ENCODE measurements at places on chromosomes 12 and 14. TPM values are rescaled to one million over a fixed set of nuclear protein-coding genes. Genes with fewer than 3 reads are reported as not detected.
A peak's percentile ranks its signal among the peaks of the same experiment; 100 is the strongest.

DNA sequence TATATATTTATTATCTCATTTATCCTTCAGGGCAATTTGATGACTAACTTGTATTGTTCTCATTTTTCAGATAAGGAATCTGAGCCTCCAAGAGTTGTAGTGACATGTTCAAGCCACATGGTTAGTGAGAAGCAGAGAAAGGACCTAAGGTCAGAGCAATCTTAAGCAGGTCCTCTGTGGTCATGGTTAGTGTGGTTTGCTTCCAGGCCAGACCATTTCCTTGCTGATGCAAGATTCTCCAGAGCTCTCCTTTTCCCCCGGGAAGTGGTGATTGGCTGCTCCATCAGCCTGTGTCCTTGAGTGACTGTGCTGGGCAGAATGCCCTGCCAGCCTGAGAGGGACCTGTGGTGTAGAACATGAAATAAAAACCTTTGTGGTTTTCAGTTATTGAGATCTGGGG, 141.3 kb downstream of the KTN1 start:
- no peak for DNase-seq
- H3K4me1 ChIP-seq: no peaks in the 10 kb centered on the region
- H3K27me3 ChIP-seq: no peaks in the 10 kb centered on the region
- no peak overlapping the region for H3K4me3 ChIP-seq
- H3K27ac ChIP-seq: no peak overlapping the region

GRCh38 chr12:3815094-3815766, 58.0 kb downstream of the PARP11 start:
- no peaks in the 10 kb centered on the region for H3K36me3 ChIP-seq
- DNase-seq: no peak
- no peak overlapping the region for H3K27ac ChIP-seq
- no peaks in the 10 kb centered on the region for H3K27me3 ChIP-seq
- no peak overlapping the region for H3K4me3 ChIP-seq
- H3K4me1 ChIP-seq: no peaks in the 10 kb centered on the region

Gene PLEKHD1
- total RNA-seq: not detected

Gene PRIM1
- 14.0 TPM for total RNA-seq

Gene PKP2
- total RNA-seq: 58.0 TPM

DNA sequence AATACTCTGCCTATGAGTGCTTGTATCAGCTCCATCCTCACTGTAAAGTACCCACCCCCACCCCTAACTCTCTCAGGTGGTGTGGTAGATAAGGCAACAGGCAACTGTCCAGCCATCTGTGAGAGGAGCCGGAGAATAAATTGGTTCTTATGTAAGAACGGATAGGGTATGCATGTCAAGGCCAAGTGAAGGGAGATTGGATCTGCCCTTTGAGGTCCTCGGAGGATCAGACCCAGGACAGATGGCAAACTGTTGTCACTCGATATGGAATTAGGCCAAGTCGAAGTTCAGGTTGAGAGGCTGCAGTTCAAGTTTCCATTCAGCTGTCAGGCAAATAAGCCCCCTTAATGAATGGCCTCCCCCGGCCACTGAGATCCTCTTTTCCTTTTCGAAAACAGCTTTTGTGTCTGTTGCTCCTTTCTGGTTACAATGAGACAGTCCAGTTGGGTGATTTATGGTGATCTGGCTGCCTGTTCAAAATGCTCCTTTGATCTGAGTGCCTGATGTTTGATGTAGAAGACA, 120.3 kb downstream of the VRK1 start:
- no peaks in the 10 kb centered on the region for H3K36me3 ChIP-seq
- no peaks in the 10 kb centered on the region for H3K4me1 ChIP-seq
- no peak overlapping the region for H3K4me3 ChIP-seq

GRCh38 chr14:23951590-23952201, 1.9 kb upstream of the DHRS4 start:
- H3K36me3 ChIP-seq: no peaks in the 10 kb centered on the region
- no peak overlapping the region for H3K4me3 ChIP-seq
- no peaks in the 10 kb centered on the region for H3K27me3 ChIP-seq
- no peak overlapping the region for H3K27ac ChIP-seq
- peaks cover 4% of the 10 kb centered on the region for H3K4me1 ChIP-seq

GRCh38 chr12:11862798-11863197, 207.9 kb upstream of the BCL2L14 start:
- peak overlapping the region; percentile 62 for H3K27ac ChIP-seq
- H3K4me1 ChIP-seq: peaks cover 5% of the 10 kb centered on the region
- no peak overlapping the region for H3K4me3 ChIP-seq

GRCh38 chr12:27576667-27577347, 52.8 kb downstream of the PPFIBP1 start:
- DNase-seq: no peak
- H3K36me3 ChIP-seq: no peaks in the 10 kb centered on the region

DNA sequence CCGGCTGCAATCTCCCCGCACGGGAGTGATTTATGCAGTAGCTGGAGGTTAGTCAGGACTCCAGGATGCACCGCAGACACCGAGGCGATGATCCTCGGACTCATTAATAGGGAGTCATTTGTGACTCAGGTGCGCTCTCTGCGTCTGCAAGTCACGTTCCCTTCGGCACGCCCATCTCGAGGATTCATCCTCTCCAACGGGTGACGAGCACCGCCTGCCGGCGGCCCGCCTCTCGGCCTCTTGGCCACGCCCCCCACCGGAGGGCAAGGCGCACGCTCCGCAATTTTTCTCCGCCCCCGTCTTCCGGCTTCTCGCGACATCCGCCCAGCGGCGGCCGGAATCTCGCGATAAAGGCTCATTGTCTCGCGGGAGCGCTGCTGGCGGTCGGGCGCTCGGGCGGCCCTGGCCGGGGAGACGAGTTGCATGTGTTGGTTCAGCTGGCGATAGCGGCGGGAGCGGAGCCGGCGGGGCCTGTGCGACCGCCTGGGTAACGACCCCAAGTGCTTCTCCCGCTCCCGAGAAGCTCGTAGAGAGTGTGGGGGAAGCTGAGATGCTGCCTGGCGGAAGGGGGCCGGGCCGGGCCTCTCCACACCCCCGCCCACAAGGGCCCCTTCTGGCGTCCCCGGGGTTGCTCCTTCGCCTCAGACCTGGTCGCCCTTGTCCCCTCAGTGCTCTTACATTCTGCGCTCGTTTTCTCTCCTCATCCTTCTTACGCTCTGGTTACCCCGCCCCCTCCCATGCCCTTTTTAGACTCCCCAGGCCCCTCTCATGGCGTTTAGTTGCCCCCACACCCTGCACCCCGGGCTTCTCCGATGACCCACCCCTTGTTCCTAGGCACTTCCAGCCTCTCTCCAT, at the start of gene DENR:
DENR (plus strand) TSS at position 361 of the 855 bp plus-strand sequence. CDS start 878 bp downstream, outside the sequence.
- DNase-seq: peak; percentile 99
- no peaks in the 10 kb centered on the region for H3K27me3 ChIP-seq
- H3K27ac ChIP-seq: peak within 1 kb of the TSS; percentile 86
- H3K36me3 ChIP-seq: no peaks in the 10 kb centered on the region
- peak within 1 kb of the TSS; percentile 45 for H3K4me3 ChIP-seq
- peaks cover 11% of the 10 kb centered on the region for H3K4me1 ChIP-seq

DNA sequence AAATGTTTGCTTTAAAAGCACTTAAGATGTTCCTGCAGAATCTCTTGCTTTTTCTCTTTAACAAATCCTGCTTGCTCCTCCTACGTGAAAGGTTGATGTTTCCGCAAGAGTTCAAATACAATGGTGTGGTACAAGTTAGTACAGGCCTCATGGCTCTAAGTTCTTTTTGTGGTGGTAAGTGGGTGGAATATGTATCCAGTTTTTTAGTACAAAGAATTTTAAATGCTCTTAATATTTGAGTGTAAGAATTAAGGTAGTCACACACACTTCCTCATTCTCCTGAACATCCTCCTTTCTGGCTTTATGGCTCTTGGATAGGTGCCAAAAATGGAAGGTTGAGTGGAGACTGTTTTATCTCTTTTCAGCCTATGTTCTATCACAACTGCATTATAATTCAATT, 1.8 kb downstream of the OTOGL start:
- DNase-seq: no peak
- H3K36me3 ChIP-seq: no peaks in the 10 kb centered on the region
- H3K4me1 ChIP-seq: no peaks in the 10 kb centered on the region
- no peak overlapping the region for H3K4me3 ChIP-seq
- H3K27ac ChIP-seq: no peak overlapping the region

GRCh38 chr14:32669391-32669790, 269.3 kb upstream of the NPAS3 start:
- no peak overlapping the region for H3K4me3 ChIP-seq
- no peak overlapping the region for H3K27ac ChIP-seq
- H3K27me3 ChIP-seq: no peaks in the 10 kb centered on the region
- no peaks in the 10 kb centered on the region for H3K4me1 ChIP-seq
- H3K36me3 ChIP-seq: no peaks in the 10 kb centered on the region

GRCh38 chr14:104598910-104599273, 5.7 kb downstream of the TMEM179 start:
- H3K4me3 ChIP-seq: no peak overlapping the region
- H3K4me1 ChIP-seq: peaks cover 4% of the 10 kb centered on the region
- H3K27ac ChIP-seq: no peak overlapping the region
- H3K36me3 ChIP-seq: no peaks in the 10 kb centered on the region
- DNase-seq: no peak
- peaks cover 3% of the 10 kb centered on the region for H3K27me3 ChIP-seq

Gene GPX2
- total RNA-seq: 59.8 TPM

DNA sequence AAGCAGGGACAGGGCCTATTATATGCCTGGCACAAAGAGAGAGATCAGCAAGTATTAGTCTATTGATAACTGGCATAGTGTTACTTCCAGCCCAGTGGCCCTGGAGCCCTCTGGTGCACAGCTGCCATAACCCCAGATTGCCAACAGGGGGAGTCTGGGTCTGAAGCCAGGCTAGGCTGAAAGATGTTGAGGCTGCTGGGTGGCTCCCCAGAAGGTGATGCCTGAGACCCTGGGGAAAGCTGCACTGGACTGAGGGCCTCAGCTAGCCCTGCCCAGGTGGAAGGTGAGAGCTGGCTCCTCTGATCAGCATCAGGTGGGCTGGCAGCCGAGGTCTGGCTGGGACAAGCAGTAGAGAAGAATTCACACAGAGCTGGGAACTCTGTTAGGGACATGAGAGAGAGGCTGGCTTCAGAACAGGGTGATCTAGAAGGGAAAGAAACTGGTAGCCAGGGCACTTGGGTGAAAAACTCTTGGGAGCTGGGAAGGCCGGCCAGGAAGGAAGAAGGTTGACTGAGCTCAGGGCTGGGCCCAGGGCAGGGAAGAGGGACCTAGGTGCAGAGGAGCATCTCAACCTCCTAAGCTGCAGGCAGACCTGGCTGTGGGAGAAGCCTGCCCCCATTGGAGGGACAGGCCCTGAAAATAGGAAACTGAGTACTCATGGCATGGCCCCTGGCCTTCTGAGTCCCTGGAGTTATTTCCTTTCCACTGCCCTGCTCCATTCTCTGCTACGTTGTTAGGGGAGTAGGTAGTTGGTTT, 3.9 kb downstream of the GZMH start:
- DNase-seq: no peak
- no peaks in the 10 kb centered on the region for H3K36me3 ChIP-seq
- H3K27me3 ChIP-seq: no peaks in the 10 kb centered on the region
- no peaks in the 10 kb centered on the region for H3K4me1 ChIP-seq
- H3K4me3 ChIP-seq: no peak overlapping the region

DNA sequence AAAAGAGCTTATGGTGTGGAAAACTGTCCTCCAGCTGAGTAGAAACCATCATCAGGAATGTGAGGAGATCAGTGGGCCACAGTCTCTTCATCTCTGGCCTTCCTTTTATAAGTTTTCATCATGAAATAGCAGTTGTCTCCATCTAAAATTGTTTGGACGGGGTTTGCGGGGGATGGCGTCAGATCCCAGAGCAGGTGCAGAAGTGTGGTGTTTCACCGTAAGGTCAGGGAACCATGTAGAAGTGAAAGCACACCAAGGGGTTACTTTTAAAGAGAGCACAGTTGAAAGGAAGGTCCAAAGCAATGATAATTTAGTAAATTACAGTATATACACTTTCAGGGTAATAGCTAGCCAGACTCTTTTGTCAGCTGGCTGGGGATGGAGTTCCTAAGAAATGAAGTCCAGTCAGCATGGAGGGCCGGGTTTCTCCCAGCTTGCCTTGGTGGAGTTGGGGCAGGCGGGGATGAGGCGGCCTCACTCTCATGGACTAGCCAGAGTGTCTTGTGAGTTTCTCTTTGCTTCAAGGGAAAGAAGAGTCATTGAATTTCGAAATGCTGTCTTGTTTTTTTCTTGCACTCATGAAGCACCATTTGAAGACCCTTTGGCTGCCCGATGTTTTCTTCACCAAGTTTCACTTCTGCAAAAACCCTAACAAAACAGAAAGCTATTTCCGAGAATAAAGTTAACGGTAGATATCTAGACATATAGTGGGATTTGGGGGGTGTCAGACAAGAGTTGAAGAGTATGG, 100.6 kb downstream of the ETV6 start:
- H3K4me1 ChIP-seq: no peaks in the 10 kb centered on the region
- no peak overlapping the region for H3K27ac ChIP-seq
- no peaks in the 10 kb centered on the region for H3K27me3 ChIP-seq

GRCh38 chr14:96104469-96105057, 65.4 kb downstream of the C14orf132 start:
- peaks cover 20% of the 10 kb centered on the region for H3K4me1 ChIP-seq
- H3K27me3 ChIP-seq: no peaks in the 10 kb centered on the region
- peak overlapping the region; percentile 83 for H3K27ac ChIP-seq

Gene KRT73
- not detected for total RNA-seq

- H3K27me3 ChIP-seq: no peaks in the 10 kb centered on the region
- H3K4me1 ChIP-seq: no peaks in the 10 kb centered on the region
- peak; percentile 73 for DNase-seq
- no peak overlapping the region for H3K4me3 ChIP-seq
Observed at GRCh38 chr12:46585854-46586621, 213.5 kb upstream of the SLC38A2 start.

DNA sequence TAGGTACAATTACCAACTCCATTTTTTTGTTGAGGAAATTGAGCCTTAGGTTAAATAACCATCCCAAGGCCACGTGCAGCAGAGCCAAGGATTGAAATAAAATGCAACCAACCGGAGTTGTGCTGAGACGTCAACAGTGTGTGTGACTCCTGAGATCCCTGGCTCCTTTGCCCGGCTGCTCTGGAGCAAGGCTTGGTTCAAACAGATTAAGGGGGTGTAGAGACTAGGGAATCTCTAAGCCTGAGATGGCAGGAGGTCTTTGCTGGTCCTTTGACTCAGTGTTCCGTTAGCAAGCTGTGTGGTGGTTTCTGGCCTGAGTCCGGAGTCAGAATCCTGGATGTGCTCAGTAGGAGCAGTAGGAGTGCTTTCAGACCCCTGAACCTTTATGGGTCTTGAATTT, 1.4 kb upstream of the SLC8A3 start:
- H3K36me3 ChIP-seq: no peaks in the 10 kb centered on the region
- no peak overlapping the region for H3K27ac ChIP-seq
- no peak overlapping the region for H3K4me3 ChIP-seq
- DNase-seq: no peak
